DND-41 (cell line): ENCODE measurements at places on chromosomes 5 and 9.
A peak's percentile ranks its signal among the peaks of the same experiment; 100 is the strongest.

GRCh38 chr5:148984345-148984744 is 78.5 kb downstream of the SH3TC2 start:
- no peak for DNase-seq
- H3K4me3 ChIP-seq, result no peak overlapping the region
- no peak overlapping the region for H3K27ac ChIP-seq
- no peaks in the 10 kb centered on the region for H3K4me1 ChIP-seq

DNA sequence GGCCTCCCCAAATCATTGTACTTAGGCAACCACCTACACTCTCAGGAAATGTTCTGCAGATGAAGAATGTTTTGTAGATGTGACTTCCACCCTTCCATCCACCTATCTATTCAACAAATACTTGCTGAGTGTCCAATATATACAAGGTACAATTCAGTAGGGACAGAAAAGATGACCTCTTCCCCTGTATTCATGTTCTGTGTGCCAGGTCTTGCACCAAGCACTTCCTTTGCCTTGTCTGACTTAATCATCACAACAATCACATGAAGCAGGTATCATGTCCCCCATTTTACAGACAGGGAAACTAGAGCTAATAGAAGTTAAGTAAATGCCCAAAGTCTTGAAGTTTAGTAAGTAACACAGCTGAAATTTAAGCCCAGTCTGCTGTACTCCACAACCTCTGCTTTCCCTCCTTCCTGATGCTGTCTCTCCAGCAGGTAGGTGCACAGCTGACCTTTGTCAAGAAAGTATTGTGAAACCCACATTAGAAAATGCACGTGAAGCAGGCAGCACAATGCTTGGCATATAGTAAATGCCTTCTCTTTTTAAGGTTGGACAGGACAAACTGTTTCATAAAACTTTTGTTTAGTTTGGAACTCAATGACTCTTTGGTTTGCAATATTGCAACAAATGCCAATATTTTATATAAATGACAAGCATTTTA is 296.5 kb downstream of the DEPDC1B start:
- no peak overlapping the region for H3K4me3 ChIP-seq
- no peak for DNase-seq
- H3K36me3 ChIP-seq, result no peaks in the 10 kb centered on the region
- no peaks in the 10 kb centered on the region for H3K27me3 ChIP-seq

DNA sequence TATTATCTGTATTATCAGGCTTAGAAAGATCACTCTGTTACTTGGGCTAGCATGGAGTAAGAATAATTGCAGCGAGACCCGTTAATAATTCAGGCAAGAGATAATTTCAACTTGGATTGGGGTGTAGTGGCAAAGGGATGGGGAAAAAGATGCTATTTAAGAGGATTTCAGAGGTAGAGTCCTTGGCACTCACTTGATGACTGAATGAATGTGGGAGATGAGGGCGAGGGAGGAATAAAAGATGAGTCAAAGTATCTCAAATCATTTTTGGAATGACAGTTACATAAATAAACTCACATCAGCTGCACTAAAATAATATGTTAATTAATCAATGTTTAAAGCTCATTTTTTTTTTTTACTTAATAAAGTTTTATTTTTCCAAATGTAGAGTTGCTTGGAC is 4.5 kb upstream of the GPR21 start:
- H3K4me1 ChIP-seq, result no peaks in the 10 kb centered on the region
- peaks cover 10% of the 10 kb centered on the region for H3K36me3 ChIP-seq
- no peaks in the 10 kb centered on the region for H3K27me3 ChIP-seq
- H3K4me3 ChIP-seq, result no peak overlapping the region
- no peak for DNase-seq
- H3K27ac ChIP-seq, result no peak overlapping the region

GRCh38 chr9:22005021-22005701 is 3.9 kb downstream of the CDKN2B start:
- peaks cover 70% of the 10 kb centered on the region for H3K4me1 ChIP-seq
- H3K27me3 ChIP-seq, result no peaks in the 10 kb centered on the region
- peak; percentile 81 for DNase-seq
- peak overlapping the region; percentile 24; the same call in 1 of the 2 replicates for H3K4me3 ChIP-seq

GRCh38 chr5:66337626-66338226 is 193.6 kb downstream of the SREK1 start:
- H3K36me3 ChIP-seq, result no peaks in the 10 kb centered on the region
- DNase-seq, result no peak
- H3K27ac ChIP-seq, result no peak overlapping the region
- H3K27me3 ChIP-seq, result no peaks in the 10 kb centered on the region
- H3K4me1 ChIP-seq, result no peaks in the 10 kb centered on the region

DNA sequence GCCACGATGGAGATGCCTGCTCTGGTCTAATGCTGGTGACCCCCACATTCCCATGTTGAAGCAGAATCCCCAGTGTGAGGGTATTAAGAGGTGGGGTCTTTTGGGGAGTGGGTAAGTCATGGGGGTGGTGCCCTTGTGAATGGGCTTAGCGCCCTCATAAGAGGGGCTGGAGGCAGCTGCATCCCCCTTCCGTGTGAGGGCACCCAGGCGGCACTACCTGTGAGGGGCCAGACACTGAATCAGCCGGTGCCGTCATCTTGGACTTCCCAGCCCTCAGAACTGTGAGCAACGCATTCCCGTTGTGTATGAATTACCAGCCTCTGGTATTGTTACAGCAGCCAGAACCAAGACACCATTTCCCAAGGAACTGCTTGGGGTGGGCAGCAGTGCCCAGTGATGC is 27.0 kb upstream of the RNF130 start:
- no peak for DNase-seq
- H3K4me3 ChIP-seq, result no peak overlapping the region
- no peaks in the 10 kb centered on the region for H3K4me1 ChIP-seq
- H3K27me3 ChIP-seq, result no peaks in the 10 kb centered on the region

DNA sequence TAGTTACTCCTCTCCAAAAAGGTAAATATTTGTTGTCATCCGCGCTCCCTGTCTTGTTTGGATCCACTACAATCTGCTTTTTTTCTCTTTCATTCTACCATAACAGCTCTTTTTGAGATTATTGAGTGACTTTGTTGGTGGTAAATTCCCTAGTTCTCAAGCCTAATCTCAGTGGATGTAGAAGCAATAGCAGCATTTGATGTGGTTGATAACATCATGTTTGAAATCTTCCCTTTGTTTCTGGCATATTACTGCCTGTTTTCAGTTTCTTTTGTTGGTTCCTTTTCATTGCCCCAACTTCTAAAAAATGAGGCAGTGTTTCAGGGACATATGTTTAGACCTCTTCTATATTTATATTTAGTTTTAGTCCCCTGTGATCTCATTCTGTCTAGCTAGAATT is 8.9 kb downstream of the CDC42SE2 start:
- no peaks in the 10 kb centered on the region for H3K27me3 ChIP-seq
- H3K4me1 ChIP-seq, result peaks cover 47% of the 10 kb centered on the region
- H3K4me3 ChIP-seq, result no peak overlapping the region
- no peak for DNase-seq
- 0 out of 2 replicates have a peak, but pooled peaks cover 5% of the 10 kb centered on the region for H3K36me3 ChIP-seq

DNA sequence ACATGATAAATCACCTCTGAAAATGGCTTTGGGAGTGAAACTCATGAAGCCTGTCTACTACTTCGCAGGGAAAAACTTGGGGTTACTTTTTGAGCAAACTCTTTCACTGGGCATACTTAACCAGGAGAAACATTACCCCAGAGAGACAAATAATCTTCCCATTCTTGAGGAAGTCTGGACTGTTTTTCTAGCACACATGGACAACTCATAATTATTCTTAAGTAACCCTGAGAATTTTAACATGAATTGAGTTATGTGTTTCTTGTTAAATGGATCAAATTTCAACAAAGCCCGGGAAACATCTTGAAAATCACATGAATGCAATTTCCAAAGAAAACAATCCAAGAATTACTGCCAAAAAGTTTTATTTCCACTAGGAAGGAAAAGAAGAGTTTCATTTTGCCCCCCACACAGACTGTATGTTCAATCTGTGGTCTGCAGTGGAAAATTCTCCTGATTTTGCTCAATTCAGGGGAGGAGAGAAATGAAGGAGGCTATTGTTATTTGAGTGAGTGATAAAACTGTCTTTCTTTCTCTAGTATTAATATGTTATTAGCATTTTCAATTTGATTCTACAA is 564.8 kb upstream of the CLINT1 start:
- H3K27ac ChIP-seq, result no peak overlapping the region
- no peak for DNase-seq
- H3K4me3 ChIP-seq, result no peak overlapping the region
- H3K4me1 ChIP-seq, result no peaks in the 10 kb centered on the region
- no peaks in the 10 kb centered on the region for H3K27me3 ChIP-seq

DNA sequence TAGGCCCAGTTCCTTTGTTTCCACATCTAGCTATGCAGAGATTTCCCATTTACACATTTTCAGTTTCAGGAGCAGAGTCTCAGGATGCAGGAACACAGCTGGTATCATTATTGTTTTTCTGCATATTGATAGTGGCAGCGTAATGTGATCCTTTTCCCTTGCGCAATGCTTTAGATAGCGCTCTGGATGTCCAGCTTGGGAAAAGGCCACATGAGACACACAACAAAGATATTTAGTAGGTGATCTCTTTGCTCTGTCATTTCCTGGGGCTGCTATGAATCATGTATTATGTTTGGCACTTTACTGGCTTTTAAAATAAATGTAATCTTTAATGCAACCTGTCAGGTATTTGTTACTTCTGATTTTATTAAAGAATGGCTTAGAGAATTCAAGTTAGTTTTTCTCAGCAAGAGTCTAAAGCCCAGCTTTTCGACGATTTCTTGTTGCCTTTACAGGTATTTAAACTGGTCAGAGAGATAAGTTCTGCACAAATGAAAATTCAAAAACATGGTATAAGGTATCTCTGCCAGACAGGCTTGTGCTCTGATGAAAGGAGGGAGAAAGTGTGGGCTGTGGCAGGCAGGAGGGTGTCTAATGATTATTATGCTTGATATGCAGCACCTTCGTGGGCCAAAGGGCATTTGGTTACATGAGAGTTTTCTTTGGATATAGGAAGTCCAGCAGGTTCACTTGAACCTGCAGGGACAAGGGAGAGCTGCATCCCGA is 42.2 kb downstream of the PTTG1 start:
- no peaks in the 10 kb centered on the region for H3K36me3 ChIP-seq
- no peak for DNase-seq
- H3K27ac ChIP-seq, result no peak overlapping the region
- peaks cover 30% of the 10 kb centered on the region for H3K4me1 ChIP-seq

DNA sequence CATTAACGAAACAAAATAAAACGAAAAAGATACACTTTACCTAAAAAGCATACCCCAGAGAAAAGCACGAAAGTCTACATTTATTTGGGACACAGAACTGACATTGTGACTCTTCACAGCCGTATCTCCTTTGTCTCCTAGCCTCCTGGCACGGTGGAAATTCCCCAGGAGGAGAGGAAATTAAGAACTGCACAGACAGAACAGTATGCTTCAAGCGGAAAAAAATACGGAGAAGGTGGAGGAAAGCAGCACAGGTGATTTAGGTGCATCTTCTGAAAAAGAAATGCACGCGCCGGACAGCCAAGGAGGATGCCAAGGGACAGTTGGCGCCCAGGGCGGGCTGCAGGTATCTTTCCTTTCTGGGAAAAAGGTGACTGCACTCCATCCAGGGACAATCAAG is 32.0 kb downstream of the DDX31 start:
- H3K4me1 ChIP-seq, result no peaks in the 10 kb centered on the region
- DNase-seq, result no peak
- H3K27me3 ChIP-seq, result no peaks in the 10 kb centered on the region
- H3K4me3 ChIP-seq, result no peak overlapping the region

DNA sequence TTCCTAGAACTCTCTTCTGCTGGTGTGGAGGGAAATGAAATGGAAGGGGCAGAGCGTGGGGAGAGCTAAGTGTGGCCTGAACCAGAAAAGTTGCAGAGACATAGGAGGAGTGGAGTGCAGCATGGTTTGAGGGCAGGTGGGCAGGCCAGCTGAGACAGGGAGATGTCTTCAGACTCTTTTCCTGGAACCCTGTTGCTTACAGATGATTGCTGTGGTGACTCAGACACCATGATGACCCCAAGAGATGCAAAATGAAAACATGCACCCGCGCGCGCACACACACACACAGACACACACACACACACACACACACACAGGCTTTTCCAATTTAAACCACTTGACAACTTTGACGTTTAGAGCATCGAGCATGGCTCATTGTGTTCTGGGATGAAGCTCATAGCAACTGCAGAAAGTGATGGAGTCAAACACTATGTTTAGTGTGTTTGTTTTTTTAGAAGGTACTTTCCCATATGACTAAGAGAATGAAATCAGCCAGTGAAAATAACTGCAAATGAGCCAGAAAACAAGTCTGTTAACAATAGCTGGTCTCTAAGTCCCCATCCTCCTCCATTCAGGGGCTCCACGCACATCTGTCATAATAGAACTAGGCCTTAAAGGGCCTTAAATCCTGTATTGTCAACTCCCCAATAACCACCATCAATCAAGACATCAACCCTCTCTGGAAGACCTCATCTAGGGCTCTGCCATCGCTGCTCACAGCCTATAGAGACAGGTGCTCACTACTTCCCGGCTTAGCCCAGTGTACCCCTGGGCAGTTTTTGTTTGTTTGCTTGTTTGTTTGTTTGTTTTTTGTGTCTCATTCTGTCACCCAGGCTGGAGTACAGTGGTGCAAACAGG is 9.6 kb downstream of the TMOD1 start:
- no peaks in the 10 kb centered on the region for H3K4me1 ChIP-seq
- DNase-seq, result no peak
- no peak overlapping the region for H3K4me3 ChIP-seq
- no peaks in the 10 kb centered on the region for H3K36me3 ChIP-seq
- H3K27ac ChIP-seq, result no peak overlapping the region
- H3K27me3 ChIP-seq, result no peaks in the 10 kb centered on the region

DNA sequence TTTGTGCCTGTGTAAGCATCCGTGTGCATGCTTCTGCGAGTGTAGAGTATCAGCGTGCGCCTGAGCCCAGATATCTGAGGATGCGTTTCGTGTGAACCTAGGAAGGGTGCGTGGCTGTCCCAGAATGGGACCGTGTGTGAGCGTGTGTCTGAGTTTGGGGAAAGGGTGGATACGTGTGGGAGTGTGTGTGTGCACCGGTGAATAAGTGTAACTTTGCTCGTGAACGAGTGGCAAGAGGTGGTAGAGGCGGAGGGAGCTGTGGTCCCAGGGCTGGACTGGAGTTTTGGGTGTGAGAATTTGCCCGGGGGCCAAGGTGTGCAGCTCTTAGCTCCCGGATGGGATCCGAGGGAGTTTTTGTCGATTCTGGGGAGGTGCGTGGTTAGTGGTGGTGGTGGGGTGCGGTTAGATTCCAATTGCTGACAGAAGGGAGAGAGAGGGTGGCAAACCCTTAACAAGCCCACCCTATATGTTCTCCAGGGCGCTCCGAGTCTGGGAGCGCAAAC is 686 bp upstream of the COL27A1 start:
- peaks cover 4% of the 10 kb centered on the region; the same call in 1 of the 2 replicates for H3K4me1 ChIP-seq
- no peaks in the 10 kb centered on the region for H3K36me3 ChIP-seq
- no peak overlapping the region for H3K4me3 ChIP-seq
- no peaks in the 10 kb centered on the region for H3K27me3 ChIP-seq
- DNase-seq, result no peak

GRCh38 chr5:132260714-132261551 is 3.4 kb downstream of the PDLIM4 start:
- no peak overlapping the region for H3K4me3 ChIP-seq
- peak; percentile 33 for DNase-seq
- H3K36me3 ChIP-seq, result no peaks in the 10 kb centered on the region
- H3K27ac ChIP-seq, result no peak overlapping the region
